ENCODE measurements at places on chromosomes 1 and 21.

GRCh38 chr1:156641761-156642264 is at the start of gene BCAN:
Gene BCAN, plus strand, starts transcription at chr1:156642117. Its CDS starts 3,938 bp downstream, at chr1:156646055.
- no peak for DNase-seq

- DNase-seq = peak; percentile 92
These were observed 4.9 kb downstream of the SH3BGRL3 start for GRCh38 chr1:26284597-26285347.

GRCh38 chr1:33738976-33739375 is 124.9 kb upstream of the HMGB4 start:
- no peak for DNase-seq

- no peak for DNase-seq
These were observed 265.2 kb upstream of the VAMP3 start for GRCh38 chr1:7505771-7506453.

DNA sequence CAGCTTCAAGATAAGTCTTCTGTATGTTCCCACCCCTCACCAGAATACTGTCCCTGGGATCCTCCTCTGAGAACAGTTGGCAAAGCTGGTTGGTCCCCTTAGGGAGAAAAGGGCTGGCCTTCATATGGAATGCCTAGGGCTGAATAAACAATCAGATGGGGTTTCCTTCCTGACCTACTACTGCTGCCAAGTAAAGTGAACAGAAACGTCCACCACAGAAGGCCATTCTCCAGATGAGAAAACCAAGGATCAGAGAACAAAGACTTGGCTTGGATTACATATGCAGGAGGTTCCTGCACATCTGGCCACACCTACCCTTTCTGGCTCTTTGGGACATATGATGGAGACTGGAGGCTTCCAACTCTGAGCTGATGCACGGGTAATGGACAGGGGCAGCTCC is 194.5 kb downstream of the HIVEP3 start:
- no peak for DNase-seq

DNA sequence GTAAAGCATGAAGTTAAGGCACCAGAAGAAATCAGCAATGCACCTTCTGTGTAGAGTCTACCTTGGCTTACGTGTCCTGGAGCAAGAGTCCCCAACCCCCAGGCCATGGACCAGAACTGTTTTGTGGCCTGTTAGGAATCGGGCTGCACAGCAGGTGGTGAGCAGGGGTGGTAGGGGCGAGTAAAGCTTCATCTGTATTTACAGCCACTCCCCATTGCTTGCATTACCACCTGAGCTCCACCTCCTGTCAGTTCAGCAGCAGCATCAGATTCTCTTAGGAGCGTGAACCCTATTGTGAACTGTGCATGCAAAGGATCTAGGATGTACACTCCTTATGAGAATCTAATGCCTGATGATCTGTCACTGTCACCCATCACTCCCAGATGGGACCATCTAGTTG is 21.5 kb downstream of the ZMYND12 start:
- no peak for DNase-seq

DNA sequence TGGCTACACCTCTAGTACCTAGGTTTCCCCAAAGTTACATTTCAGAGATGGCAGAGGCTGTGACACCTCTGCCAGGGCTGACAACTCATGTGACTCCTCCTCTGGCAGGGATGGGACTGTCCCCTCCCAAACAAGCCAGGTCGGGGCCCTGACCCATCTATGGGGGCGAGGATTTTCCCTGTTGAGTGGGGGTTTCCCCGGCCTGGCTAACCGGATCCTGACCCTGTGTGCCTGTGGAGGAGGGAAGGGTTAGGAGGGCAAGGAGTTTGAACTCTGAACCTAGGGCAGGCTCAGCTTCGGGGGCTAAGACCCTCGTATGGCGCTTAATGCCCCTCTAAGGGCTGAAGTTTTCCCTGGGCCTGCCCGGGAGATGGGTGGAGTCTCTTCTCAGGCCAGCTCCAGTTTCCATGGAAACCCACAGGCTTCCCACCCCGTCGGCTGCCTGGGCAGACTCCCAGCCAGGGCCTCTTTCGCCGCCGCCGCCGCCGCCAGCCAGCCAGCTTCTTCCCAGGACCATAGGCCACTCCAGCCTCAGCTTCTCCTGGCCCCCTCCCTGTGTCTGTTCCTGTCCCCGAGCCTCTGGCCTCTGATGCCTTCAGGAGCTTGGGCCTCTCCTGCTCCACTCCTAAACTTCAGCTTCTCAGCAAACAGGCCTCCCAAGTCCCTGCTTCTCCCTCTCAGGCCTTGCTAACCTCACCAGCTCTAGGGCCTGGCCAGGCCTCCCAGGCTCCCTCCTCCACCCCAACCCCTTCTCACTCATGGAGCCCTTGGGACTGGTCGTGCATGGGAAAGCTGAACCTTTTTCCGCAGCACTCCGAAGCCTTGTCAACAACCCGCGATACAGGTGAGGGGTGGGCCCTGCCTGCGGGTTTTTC is at the start of gene BTBD19:
Gene BTBD19, plus strand, starts transcription at position 461 of the 875 bp plus-strand sequence. Its CDS starts 298 bp downstream, at position 759.
- peak; percentile 87 for DNase-seq

- no peak for DNase-seq
These were observed 44.3 kb upstream of the CAPZB start for GRCh38 chr1:19529664-19530063.

DNA sequence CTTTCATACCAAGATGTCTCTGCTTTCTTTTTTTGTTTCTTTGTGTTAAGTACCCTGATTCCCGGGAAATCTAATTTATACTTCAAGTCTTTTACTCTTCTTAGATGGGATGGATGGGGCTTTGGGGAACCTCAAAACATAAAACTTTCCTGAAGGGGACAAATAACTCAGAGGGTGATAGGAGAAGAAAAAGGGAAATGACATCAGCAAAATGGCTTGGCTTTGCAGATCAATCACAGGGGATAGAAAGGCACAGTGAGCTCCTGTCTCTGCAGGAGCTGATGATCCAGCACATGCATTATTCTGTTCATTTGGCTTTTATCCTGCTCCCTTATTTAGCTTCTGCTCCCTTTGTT is 1.4 kb upstream of the CA14 start:
- DNase-seq = no peak

GRCh38 chr1:87575528-87575927 is 246.8 kb downstream of the LMO4 start:
- DNase-seq = peak; percentile 21

DNA sequence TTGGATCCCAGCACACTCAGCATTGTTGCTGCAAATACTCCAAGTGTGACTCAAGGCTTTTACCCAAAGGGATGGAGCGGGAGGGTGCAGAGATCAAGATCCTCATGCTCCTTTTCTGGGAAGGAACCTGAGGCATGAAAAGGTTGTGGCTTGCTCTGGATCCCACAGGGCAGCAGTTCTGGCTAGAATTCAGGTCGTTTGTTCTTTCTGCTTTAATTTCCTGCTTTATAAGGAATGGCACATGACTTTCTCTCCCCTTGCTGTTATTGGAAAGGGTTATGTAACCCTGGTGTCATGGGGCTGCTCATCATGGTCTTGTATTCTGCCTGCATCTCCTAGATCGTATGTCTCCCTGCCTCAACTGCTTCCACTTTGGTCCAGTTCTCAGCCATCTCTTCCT is 101.6 kb downstream of the NOS1AP start:
- DNase-seq = peak; percentile 10

DNA sequence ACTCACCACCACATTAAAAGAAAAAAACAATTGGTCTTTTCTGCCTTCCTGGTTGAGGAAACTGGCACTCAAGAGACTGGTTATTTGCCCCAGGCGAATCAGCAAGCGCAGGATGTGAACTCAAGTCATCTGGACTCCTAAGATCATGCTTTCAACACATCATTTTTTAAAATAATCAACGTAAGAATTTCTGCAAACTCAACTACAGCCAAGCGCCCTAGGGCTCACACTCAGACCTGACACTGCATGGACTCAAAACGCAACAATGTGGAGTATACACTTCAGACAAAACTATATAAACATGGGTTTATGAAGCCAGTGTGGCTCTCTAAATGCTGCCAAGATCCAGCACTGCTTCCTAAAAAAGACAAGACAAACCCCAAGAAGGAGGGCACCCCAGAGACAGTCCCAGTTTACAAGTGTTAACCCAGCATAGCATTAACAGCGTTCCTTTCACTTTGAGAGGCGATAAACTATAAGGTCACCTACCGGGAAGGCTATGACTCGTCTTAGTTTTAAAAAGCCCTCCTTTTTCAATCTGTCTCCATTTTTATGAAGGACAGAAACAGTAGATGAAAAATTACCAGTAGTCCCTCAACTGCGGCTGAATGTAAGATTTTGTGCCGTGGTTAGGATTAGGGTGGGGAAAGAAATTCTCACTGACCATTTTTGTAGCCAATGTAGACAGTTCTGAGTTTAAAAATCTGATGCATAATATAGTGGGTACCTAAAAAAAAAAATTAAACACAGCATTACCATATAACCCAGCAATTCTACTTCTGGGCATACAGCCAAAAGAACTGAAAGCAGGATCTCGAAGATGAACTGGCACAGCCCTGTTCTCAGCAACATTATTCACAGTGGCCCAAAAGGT is 54.8 kb downstream of the SIPA1L2 start:
- DNase-seq = no peak

DNA sequence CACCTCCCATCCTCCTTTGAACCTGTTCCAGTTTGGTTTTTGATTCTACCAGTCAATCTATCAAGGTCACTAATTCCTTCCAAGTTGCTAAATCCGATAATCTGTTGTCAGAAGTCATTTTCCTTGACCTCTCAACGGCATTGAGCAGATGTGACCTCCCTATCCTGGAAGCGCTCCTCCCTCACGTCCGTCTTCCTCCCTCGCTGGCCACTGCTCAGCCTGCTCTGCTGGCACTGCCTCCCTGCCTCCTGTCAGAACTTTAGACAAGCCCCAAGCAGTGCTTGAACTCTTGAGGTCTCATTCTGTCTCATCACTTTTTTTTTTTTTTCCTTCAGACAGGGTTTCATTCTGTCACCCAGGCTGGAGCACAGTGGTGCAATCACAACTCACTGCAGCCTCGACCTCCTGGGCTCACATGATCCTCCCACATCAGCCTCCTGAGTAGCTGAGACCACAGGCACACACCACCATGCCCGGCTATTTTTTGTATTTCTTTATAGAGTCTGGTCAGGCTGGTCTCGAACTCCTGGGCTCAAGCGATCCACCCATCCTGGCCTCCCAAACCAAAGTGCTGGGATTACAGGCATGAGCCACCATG is 4.4 kb upstream of the ACOT7 start:
- no peak for DNase-seq

GRCh38 chr1:231972111-231972445 is 345.5 kb downstream of the DISC1 start:
- no peak for DNase-seq

DNA sequence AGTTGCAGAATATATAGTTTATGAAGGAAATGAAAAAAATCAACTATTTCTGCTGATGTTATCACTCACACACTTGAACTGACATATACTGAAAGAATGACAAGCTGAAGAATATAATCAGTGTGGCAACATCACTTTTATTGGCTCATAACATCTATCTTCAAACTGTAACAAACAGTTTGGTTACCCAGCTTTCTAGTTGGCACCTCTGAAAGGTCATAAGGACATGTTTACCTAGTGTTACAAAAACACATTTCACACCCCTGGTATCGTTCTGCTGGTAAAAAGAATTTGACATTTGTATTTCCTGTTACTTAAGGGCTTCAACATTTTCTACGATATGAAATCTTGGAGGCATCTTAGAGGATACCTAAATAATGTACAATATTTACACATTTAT is 1267.0 kb upstream of the NCAM2 start:
- no peak for DNase-seq

DNA sequence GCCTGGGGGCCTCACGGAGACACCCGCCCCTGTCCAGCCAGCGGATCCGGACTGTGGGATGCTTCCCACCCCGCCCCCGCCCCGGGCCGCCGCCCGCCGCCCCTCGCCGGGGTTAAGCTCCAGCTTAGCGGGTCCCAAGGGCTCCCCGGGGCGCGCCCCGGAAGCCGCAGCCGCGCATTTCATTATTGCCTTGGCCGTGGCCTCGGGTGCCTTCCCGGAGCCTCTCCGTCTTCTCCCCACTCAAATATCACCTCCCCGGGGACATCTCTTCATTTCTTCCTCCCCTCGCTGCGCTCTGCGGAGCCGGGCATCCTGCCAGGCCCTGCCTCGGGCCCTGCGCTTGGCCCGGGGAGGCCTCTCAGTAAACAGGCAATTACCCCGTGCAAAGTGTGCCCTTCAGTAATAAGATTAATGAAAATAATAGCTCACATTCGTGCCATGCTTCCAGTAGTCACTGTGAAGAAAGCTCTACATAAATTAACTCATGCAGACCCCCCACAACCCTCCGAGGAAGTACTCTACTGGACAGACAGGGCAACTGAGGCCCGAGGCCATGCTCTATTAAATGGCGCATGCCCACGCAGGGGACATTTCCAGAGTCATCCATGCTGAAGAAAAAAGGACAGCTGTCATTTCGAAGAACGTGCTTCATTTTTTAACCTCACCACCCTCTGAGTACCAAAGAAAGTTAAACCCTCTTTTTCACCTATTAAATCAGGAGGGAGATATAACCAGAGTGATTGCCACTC is 49.9 kb upstream of the LAPTM5 start:
- DNase-seq = peak; percentile 74

DNA sequence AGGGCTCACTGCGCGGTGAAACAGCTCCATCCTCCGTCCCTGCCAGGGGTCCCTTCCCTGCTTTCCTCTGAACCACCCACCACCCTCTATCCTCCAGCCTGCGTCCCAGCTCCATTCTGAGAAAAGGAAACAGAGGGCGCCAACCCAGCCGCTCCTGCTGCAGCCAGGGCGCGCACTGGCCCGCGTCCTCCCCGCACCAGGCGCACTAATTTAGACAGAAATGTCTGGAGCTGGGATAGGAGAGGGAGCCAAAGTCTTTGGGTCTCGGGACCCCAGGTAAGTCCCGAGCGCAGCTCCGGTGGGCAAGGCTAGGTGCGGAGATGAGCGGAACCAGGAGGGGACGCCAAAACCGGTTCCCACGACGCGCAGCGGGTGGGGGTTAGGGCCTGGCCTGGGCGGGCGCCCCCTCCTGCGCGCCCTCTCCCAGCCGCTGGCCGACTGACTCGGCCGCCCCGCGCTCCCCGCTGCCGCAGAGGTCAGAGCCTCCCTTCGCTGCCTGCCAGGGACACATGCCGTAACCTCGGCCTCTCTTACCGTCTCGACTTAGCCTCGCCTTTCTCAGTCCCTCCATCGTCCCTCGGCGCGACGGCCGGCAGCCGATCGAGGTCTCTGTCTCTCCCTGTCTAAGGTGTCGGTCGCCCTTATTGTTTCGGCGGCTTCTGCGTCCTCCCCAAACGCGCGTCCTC is 2.0 kb downstream of the CAMK2N1 start:
- peak; percentile 13 for DNase-seq

GRCh38 chr1:17992800-17993199 is 114.8 kb upstream of the IGSF21 start:
- no peak for DNase-seq

GRCh38 chr21:35329940-35330660 is 281.0 kb upstream of the RUNX1 start:
- DNase-seq = no peak

- DNase-seq = no peak
These were observed 179.2 kb downstream of the NFIA start for GRCh38 chr1:61261595-61261994.

GRCh38 chr1:193325771-193326170 is 139.4 kb upstream of the B3GALT2 start:
- no peak for DNase-seq

DNA sequence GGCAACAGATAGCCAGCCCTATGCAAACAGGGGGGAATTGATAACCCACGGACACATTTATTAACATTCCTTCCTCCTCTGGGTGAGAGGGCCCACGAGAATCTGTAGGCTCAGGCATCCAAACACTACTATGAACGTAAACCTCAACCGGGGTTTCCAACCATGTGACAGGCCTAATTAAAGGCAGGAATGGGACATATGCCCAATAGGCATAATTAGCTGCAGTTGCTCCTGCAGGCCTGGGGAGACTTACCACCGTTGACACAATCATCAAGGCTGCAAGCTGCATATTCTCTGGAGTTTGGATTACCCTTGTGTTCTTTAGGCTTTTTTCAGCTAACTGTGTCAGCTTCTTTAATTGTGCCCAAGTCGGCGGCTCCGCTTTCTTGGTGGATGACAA is 22.2 kb upstream of the GBP1 start:
- peak; percentile 22 for DNase-seq

All from fibroblast of skin of right quadriceps (primary cell).